ENCODE measurements at places on chromosomes 7 and 10.
A peak's percentile ranks its signal among the peaks of the same experiment; 100 is the strongest.

DNA sequence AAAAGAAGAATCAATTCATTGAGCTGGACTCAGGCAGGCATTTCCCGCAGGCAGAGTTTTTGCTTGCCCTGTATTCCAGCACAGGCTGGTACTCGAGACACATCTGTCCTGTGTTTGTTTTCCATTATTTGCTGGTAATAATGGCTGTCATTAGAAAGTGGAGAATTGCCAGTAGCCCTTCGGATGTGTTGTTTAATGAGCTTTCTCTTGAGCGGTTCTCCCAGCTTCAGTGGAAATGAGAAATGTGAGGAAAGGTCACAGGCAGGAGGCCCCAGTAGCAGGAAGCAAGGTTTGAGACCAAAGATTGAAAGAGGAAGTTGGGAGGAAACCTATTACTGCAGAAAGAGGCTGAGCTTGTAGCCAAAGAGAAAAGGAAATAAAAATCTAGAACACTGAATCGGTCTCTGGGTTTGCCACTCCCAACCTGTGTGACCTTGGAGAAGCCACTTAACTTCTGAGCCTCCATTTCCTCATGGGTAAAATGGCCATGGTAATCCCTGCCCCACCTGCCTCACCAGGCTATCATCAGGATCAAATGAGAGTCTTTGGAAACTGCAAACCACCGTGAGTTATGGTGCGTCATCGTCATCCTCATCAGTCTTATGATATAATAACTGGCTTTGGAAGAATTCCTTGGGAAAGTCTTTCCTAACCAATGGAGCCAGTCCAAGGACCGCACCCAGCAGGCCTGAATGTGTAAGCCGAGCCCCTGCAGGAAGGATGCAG lies 67.7 kb downstream of the TACR2 start:
- DNase-seq: no peak

DNA sequence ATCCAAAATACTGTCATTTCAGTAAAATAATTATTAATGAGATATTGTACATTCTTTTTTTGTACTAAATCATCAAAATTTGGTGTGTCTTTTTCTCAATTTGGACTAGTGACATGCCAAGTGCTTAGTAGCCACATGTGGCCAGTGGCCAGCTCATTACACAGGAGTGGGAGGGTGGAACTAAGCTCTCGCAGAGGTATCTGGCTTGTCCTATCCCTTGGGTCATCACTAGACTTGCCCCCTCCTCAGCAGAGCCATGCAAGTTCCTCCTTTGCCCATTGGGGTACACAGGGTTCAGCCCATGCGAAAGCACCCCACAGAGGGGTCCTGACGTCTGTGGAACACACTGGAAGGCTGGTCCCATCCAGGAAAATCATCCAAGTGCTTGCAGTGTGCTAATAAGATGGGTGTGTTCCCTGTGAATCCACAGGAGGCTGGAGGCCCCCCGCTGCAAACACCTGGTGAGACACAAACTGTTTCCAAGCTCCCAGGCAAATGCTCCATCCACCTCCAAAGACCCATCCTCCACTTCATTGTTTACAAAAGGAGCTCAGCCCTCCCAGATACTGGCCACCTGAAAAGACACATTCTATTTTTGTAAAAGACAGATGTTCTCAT lies 1.3 kb downstream of the ARHGAP22 start:
- no peak for DNase-seq

GRCh38 chr10:77244746-77245145 lies 392.9 kb downstream of the KCNMA1 start:
- DNase-seq: no peak

DNA sequence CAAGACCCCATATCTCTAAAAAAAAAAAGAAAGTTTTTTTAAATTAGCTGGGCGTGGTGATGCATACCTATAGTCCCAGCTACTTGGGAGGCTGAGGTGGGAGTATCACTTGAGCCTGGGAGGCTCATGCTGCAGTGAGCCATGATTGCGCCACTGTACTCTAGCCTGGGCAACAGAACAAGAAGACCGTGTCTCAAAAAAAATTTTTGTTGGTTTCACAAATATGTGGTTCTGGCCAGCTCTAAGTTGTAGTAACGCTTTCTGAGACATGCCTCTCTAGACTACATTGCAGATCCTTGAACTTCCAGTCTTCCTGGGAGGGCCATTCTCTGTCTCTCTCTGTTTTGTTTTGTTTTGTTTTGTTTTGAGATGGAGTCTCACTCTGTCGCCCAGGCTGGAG lies 24.6 kb upstream of the RHBDD2 start:
- DNase-seq: no peak

DNA sequence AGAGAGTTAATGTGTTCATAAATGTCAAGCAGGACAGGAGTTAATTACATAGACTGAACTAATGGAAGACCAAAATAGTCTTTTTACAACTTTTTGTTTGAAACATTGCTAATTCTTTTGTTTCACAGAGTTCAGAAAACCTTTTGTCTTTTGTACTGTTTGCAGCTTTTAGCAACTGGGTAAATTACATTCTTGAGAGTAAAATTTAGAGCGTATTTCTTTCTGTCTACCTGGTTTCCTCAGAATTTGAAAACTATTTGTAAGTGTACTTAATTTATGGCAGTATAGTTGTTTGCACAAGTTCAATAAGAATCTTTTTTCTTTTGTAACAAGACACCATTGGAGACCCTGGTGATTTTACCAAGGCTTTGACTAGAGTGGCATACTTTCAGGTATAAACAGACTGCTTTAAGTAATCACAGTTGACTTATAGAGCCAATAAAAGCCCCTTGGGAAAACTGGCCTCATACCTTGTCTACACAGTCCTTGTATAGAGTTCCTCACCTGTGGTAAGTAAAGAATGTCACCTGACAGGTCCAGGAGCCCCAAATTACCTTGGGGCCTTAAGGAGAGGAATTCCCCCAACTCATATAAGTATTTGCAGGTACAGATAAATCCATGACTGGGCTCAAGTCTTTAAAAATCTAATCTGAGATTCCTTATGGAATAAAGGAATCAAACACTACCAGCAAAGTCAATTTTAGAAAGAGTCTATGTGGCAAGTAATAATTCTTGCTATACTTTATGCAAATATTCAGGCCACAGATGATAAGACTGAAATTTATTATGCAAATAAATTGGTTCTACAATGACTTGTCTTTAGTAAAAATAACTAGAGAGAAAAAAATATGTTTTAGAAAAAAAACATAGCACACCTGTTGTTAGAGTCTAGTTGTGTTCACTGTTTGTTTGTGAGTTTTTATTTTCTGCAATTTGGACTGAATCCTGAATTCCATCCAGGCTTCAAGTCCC lies 23.6 kb upstream of the CREB3L2 start:
- no peak for DNase-seq

- no peak for DNase-seq
Observed at GRCh38 chr7:65832281-65832680, 40.6 kb upstream of the VKORC1L1 start.

- no peak for DNase-seq
Observed at GRCh38 chr7:70612811-70613210, 519.1 kb upstream of the GALNT17 start.

GRCh38 chr7:144384071-144384470 lies 19.4 kb downstream of the NOBOX start:
- DNase-seq: no peak

GRCh38 chr7:21338728-21339164 lies 89.1 kb upstream of the SP4 start:
- DNase-seq: peak; percentile 60

DNA sequence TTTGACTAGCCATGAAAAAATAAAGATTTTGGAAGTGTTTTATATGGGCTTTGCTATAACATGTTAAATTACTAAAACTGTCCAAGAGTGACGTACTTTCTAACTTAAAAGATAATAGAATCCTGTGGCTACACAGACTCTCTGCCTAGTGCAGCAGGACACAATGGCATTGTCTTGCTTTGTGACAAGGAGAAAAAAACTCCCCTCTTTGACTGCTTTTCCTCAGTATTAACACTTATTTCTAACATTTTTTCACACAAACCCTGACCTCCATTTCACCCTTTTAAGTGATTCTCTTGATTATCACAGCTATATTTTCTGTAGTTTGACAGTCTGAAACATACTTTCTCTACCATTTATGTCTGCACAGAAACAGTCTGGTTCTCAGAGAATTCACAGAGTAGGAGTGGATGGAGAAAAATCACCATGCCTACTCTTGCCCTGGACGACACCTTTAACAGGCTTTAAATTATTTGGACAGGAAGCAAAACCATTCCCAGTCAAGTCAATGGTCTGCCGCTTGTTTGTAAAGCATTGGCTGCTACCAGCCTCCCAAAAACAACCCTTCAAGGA lies 336.3 kb upstream of the SMIM30 start:
- no peak for DNase-seq

GRCh38 chr10:116113721-116114501 lies 159.1 kb downstream of the GFRA1 start:
- no peak for DNase-seq

- no peak for DNase-seq
Observed at GRCh38 chr7:74093671-74094223, 10.1 kb downstream of the LIMK1 start.

DNA sequence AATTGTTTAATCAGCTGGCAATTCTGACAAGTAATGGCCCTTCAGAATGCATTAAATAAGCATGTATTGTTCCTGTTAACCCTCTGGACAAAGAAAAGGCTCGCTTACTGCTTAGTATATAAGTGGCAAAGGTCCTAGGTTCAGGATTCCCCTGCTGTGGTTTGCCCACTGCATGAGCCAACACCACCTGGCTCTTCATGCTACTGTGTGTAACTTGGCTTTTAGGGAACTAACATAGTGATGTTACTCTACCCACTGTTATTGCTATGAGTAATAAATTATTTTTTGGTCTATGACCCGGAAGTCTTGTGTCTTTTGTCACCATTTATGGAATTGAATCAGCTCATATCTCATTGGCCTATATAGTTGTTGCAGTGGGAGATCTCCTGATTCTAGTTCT lies 791.7 kb upstream of the PHF14 start:
- DNase-seq: no peak

DNA sequence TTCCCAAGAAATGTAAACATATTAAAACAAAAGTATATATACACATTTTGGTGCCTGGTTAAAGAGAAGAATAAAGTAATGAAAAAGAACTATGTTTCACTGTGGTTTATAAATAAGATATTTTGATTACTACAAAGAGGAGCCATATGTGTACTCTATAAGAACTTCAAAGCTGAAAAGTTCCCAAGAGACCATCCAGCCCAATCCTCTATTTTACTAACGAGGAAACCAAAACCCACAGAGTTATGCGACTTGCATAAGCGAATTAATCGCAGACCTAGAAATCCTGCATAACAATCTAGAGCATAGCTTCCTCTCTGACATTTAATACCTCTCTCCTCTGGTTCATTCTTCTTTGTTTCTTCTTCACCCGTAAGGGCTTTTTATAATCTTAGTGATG lies 937.1 kb downstream of the CNTNAP2 start:
- no peak for DNase-seq

DNA sequence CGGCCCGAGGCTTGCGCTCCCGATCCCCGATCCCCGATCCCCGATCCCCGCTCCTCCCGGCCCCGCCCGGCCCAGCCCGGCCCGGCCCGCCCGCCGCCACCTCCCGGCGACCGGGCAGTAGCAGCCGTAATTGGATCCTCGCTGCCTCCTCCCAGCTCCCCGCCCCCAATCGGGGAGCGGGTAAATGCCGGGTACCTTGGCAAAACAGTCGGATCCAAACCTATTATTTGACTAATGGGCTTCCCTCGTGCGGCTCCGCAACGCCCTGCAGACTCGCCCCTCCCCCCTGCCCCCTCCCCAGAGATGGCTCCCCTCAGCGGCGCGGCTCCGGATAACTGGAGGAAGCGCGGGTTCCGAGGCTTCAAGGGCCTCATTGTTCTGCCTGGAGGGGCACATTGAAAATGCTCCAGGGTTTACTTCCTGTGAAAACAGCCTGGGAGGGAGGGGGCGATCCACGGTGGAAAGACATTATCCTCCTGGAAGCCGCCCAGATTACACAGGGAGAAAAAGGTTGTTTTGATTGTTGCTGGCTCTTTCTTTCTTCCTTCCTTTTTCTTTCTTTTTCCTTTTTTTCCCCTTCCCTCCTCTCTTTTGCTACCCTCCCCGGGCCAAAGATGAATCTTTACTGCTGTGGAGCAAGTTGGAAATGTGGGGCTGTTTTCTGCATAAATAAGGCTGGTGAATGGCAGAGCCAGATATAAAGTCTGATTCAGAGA lies 94.7 kb upstream of the ZMIZ1 start:
- peak; percentile 40 for DNase-seq

DNA sequence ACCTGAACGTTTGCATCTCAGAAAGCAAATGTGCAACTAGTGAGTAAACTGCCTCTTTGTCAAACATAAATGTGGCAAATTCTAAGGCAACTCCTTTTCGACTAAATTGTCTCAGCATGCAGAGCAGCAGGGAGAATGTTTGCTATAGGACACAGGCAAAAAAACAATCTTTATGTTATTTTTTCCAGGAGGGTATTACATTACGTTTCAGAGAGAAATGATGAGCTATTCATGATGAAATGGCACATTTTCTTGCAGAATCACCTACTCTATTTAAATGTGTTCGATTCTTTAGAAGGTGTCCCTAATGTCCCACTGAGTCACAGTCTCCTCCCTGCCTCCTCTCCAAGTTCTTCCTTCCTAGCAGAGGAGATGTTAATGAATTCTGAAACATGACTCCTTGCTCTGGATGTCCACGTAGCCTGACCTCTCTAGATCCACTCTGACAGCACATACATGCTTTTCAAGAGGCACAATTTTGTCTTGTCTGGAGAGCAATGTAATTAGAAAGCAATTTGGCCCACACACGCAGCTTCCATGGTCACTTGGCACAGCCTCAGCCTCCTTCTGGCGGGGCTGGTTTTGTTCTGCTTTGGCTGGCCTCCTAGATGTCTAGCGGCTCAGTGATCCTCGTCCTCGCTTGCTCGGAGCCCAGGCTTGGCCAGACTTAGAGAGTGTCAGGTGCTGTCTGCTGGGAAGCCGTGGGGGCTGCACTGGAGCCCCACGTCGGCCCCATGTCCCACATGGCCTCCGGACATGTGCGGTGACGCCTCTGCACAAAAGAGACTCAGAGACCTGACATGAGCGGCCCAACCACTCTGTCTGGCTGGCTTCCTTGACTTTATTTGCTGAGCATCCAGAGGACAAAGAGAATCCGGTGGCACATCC lies 125.7 kb upstream of the ZNF438 start:
- DNase-seq: no peak

DNA sequence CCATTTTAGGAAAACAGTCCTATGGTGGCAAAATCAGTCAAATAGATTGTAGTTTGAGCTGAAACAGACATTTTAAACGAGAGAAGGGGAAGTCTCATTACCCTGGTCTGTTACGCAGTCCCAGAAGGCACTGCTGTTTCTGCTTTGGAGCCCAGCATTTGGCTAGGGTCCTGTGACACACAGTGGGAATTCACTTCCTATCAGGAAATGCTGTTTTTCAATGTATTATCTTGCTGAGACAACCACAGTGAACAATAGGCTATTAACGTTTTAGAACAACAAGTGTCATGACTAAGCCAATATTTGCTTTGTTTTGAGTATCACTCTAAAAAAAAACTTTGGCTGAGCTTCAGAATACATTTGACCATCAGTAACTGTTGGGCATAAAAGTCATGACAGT lies 74.1 kb downstream of the ADD3 start:
- no peak for DNase-seq

GRCh38 chr7:93728292-93728691 lies 153.8 kb upstream of the CALCR start:
- DNase-seq: no peak

- no peak for DNase-seq
Observed at GRCh38 chr7:133044722-133045473, 37.0 kb downstream of the CHCHD3 start.
